ENCODE measurements at places on chromosomes 3 and 15. TPM values are rescaled to one million over a fixed set of nuclear protein-coding genes. Genes with fewer than 3 reads are reported as not detected.
A peak's percentile ranks its signal among the peaks of the same experiment; 100 is the strongest.

GRCh38 chr3:102790747-102791325 lies 356.0 kb downstream of the ZPLD1 start:
- no peaks in the 10 kb centered on the region for H3K27me3 ChIP-seq
- H3K36me3 ChIP-seq: no peaks in the 10 kb centered on the region
- no peak overlapping the region for H3K27ac ChIP-seq
- no peak for DNase-seq
- no peaks in the 10 kb centered on the region for H3K4me1 ChIP-seq

- H3K27me3 ChIP-seq: no peaks in the 10 kb centered on the region
- no peaks in the 10 kb centered on the region for H3K36me3 ChIP-seq
- H3K4me3 ChIP-seq: no peak overlapping the region
- H3K4me1 ChIP-seq: no peaks in the 10 kb centered on the region
Observed at GRCh38 chr3:12229896-12230295, 59.0 kb upstream of the PPARG start.

DNA sequence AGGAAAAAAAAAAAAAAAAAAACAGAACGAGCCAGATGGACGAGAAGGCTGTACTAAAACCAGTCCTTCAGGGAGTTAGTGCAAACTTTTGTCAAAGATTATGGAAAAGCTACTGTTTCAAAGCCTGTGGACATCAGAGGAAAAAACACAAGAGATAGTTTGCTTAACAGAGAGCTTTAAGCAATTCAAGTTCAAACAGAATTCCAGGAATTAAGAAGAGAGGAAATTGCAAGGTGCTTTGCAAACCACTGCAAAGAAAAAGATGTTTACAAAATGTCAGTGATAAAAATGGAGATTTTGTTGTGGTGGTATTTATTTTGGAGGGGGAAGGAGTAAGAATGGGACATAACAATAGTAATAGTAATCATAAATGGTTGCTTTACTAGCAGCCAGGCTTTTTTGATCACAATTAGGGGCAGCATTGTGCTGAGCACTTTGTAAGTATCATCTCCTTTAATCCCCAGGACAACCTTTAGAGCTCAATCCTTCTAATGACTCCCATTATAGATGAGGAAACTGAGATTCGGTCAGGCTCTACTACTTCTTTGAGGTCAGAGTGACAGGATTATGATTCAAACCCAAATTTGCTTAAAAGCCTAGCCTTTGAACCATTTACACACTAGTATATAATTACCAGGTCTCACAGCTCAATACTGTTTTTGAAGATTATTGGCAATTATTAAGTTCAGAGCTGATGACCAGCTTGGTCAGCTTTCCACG lies 22.4 kb upstream of the ARHGEF3 start:
- peaks cover 3% of the 10 kb centered on the region for H3K4me1 ChIP-seq
- no peaks in the 10 kb centered on the region for H3K36me3 ChIP-seq
- H3K27ac ChIP-seq: no peak overlapping the region
- H3K4me3 ChIP-seq: no peak overlapping the region
- no peak for DNase-seq

GRCh38 chr3:197407053-197407452 lies 108.6 kb upstream of the DLG1 start:
- H3K27ac ChIP-seq: no peak overlapping the region
- no peak for DNase-seq
- no peaks in the 10 kb centered on the region for H3K36me3 ChIP-seq
- H3K4me3 ChIP-seq: no peak overlapping the region

DNA sequence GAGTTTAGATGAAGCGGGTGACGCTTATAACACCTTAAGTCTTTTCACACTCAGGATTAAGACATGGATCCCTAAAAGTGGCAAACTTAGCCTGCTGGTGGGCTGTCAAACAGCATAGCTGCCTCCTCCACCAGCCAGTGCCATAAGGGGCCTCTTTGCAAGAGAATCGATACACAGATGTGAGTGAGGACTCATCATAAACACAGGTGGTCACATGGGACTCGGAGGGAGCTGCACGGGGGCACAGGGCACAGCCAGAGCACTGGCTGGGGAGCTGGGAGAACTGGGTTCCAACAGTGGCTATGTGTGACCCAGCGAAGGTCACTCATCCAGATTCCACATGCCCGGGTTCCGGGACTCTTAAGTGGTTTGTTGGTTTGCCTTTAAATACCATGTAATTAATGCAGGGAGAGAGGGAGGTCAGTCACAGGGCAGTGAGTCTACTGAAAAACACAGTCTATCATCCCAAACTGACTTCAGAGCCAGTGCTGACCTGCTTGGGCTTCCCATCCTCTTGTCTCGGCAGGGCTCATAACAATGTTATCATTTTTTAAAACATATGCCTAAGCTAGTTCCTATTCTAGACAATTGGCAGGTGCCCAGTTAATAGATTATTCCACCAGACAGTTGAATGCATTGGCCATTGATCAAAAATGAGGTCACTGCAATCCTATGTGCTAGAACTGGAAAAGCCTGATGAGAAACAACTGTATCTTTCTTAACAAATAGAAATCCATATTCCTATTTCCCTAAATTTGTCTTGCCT lies 51.8 kb downstream of the SLC12A8 start:
- no peaks in the 10 kb centered on the region for H3K36me3 ChIP-seq
- DNase-seq: no peak
- H3K4me3 ChIP-seq: no peak overlapping the region
- H3K27ac ChIP-seq: 0 out of 2 replicates have a peak overlapping the region, but pooled peaks have one; percentile 30
- H3K27me3 ChIP-seq: no peaks in the 10 kb centered on the region
- H3K4me1 ChIP-seq: no peaks in the 10 kb centered on the region

DNA sequence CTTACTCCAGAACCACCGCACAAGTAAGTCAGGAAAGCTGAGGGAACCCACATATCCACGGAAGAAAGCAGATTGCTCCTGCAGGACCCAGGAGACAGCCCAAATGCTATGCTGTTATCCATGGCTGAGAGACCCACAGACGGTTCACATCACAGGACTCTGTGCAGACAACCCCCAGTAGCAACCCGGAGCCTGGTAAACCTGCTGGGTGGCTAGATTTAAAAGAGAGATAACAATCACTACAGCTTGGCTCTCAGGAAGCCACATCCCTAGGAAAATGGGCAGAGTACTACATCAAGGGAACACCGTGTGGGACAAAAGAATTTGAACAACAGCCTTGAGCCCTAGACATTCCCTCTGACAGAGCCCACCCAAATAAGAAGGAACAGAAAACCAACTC lies 13.8 kb upstream of the TRIM42 start:
- no peak overlapping the region for H3K27ac ChIP-seq
- H3K4me3 ChIP-seq: no peak overlapping the region
- H3K4me1 ChIP-seq: no peaks in the 10 kb centered on the region
- H3K36me3 ChIP-seq: no peaks in the 10 kb centered on the region
- H3K27me3 ChIP-seq: no peaks in the 10 kb centered on the region

DNA sequence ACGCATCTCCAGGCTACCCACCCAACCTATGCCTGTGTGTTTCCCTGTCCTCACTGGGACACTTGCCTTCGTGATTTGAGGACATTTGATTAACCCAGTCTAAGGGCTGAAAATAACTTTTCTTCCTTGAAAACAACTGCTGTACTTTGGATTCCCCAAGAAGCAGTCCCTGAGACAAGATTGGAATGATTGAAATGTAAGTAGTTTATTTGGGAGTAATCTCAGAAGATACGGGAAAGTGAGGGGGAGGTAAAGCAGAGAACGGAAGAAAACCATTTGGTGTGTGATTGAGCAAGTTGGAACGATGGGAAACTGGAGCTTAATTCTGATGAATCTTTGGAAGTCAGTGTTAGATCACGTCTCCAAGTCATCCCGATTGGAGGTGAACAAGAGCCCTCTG lies 143.8 kb upstream of the LMCD1 start:
- H3K27me3 ChIP-seq: no peaks in the 10 kb centered on the region
- H3K4me1 ChIP-seq: no peaks in the 10 kb centered on the region
- no peak overlapping the region for H3K27ac ChIP-seq
- H3K36me3 ChIP-seq: no peaks in the 10 kb centered on the region
- no peak for DNase-seq
- H3K4me3 ChIP-seq: no peak overlapping the region

DNA sequence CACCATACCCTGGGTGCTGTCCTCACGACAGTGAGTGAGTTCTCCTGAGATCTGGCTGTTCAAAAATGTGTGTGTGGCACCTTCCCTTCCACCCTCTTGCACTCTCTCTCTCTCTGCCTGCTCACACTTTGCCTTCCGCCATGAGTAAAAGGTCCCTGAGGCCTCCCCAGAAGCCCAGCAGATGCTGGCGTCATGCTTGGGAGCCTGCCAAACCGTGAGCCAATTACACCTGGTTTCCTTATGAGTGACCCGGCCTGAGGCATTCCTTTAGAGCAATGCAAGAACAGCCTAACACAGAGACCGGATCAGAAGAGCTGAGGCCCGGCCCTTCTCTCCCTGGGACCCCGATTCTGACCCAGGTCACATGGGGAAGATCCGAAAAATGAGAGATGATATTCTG lies 15.4 kb downstream of the TMEM44 start:
- H3K27me3 ChIP-seq: no peaks in the 10 kb centered on the region
- DNase-seq: no peak
- peaks cover 7% of the 10 kb centered on the region for H3K4me1 ChIP-seq
- H3K36me3 ChIP-seq: no peaks in the 10 kb centered on the region
- no peak overlapping the region for H3K4me3 ChIP-seq
- no peak overlapping the region for H3K27ac ChIP-seq

DNA sequence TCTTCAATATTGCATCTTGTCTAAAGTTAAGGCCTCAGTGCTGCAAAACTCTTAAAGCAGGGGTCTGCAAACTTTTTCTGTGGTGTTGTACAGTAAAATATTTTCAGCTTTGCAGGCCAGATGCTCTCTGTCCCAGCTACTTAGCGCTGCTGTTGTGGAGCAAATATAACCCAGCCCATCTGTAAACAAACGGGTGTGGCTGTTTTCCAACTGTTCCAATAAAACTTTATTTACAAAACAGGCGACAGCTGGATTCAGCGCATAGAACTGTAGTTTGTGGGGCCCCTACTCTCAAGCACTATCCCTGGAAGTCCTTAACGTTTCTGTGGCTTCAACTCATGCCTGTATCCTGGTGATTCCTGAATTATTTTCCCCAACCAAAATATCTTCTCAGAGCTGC lies 365.0 kb downstream of the FOXP1 start:
- no peaks in the 10 kb centered on the region for H3K36me3 ChIP-seq
- no peaks in the 10 kb centered on the region for H3K27me3 ChIP-seq

- DNase-seq: no peak
- no peak overlapping the region for H3K4me3 ChIP-seq
- H3K27ac ChIP-seq: no peak overlapping the region
Observed at GRCh38 chr3:151962352-151962751, 88.9 kb downstream of the SUCNR1 start.

- no peaks in the 10 kb centered on the region for H3K4me1 ChIP-seq
- H3K4me3 ChIP-seq: no peak overlapping the region
- H3K27me3 ChIP-seq: no peaks in the 10 kb centered on the region
- no peaks in the 10 kb centered on the region for H3K36me3 ChIP-seq
- no peak for DNase-seq
Observed at GRCh38 chr3:72702390-72702789, 145.9 kb downstream of the SHQ1 start.

DNA sequence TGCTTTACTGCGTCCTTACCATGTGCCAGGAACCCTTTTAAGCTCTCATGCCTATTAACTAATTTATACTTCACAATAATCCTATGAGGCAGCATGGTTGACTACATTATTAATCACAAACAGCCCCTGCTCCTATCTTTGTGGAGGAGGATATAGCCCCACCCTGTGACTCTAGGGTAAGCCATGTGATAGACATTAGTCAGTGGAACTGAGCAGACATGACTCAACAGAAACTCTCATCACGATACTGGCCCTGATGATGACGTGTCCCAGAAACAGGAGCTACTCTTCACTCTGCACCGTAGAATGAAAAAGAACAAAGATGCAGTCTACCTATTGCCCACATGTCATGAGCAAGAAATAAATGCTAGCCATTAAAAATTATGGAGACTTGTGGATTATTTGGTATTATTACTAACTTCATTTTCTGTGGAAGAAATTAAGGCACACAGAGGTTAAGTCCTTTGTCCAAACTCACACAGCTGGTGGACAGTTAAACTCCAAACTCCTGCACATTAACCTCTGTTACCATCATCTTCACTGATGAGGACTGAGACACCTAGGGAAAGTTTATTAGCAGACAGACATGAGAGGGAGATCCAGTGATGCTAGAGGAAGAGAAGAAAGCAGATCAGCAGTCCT lies 51.2 kb downstream of the CFAP20DC start:
- H3K4me3 ChIP-seq: no peak overlapping the region
- no peak overlapping the region for H3K27ac ChIP-seq
- no peaks in the 10 kb centered on the region for H3K27me3 ChIP-seq
- peak; percentile 71 for DNase-seq

GRCh38 chr3:55488398-55489055 lies 1.4 kb upstream of the WNT5A start:
- no peaks in the 10 kb centered on the region for H3K36me3 ChIP-seq
- DNase-seq: no peak
- peaks cover 5% of the 10 kb centered on the region for H3K27me3 ChIP-seq
- no peak overlapping the region for H3K27ac ChIP-seq
- peak overlapping the region; percentile 77 for H3K4me3 ChIP-seq

- DNase-seq: no peak
- H3K27ac ChIP-seq: peak overlapping the region; percentile 90
- peak overlapping the region; percentile 98 for H3K4me3 ChIP-seq
Observed at GRCh38 chr3:197737319-197737649, 580 bp upstream of the RUBCN start.

- no peaks in the 10 kb centered on the region for H3K36me3 ChIP-seq
- no peaks in the 10 kb centered on the region for H3K27me3 ChIP-seq
- H3K27ac ChIP-seq: no peak overlapping the region
- no peaks in the 10 kb centered on the region for H3K4me1 ChIP-seq
Observed at GRCh38 chr15:77021088-77021481, 26.2 kb downstream of the PSTPIP1 start.

- DNase-seq: no peak
- H3K4me1 ChIP-seq: no peaks in the 10 kb centered on the region
- no peak overlapping the region for H3K4me3 ChIP-seq
- no peaks in the 10 kb centered on the region for H3K27me3 ChIP-seq
- no peaks in the 10 kb centered on the region for H3K36me3 ChIP-seq
Observed at GRCh38 chr3:85228966-85229365, 270.2 kb downstream of the CADM2 start.

GRCh38 chr3:169034401-169034800 lies 629.1 kb downstream of the MECOM start:
- no peaks in the 10 kb centered on the region for H3K27me3 ChIP-seq
- no peak overlapping the region for H3K27ac ChIP-seq
- no peak overlapping the region for H3K4me3 ChIP-seq
- H3K36me3 ChIP-seq: no peaks in the 10 kb centered on the region

ARHGAP31 gene
- total RNA-seq: 7.6 TPM

MGA gene
- 43.6 TPM for total RNA-seq

PPM1L gene
- 23.8 TPM for total RNA-seq

SH3GL3 gene
- not detected for total RNA-seq

GRAMD1C gene
- 3.9 TPM for total RNA-seq

EIF4E3 gene
- 0.39 TPM for total RNA-seq

P2RY12 gene
- total RNA-seq: not detected

RNU5B-1 gene
- not detected for total RNA-seq

ICE2 gene
- 66.2 TPM for total RNA-seq

CAPN3 gene
- total RNA-seq: 0.31 TPM

FSTL1 gene
- 9.2 TPM for total RNA-seq

ACSBG1 gene
- 0.31 TPM for total RNA-seq

KLHL40 gene
- total RNA-seq: not detected

SKOR1 gene
- total RNA-seq: 0.21 TPM

SERINC4 gene
- not detected for total RNA-seq

STAB1 gene
- total RNA-seq: 0.39 TPM

Data from Panc1 (cell line).